ENCODE measurements at places on chromosomes 1 and 21.

- no peak for DNase-seq
Measured at GRCh38 chr1:64184003-64184440, 19.4 kb upstream of the UBE2U start.

- no peak for DNase-seq
Measured at GRCh38 chr1:161198194-161198896, 509 bp downstream of the ADAMTS4 start.

- DNase-seq: no peak
Measured at GRCh38 chr21:32364387-32364786, 28.4 kb downstream of the URB1 start.

- no peak for DNase-seq
Measured at GRCh38 chr1:32536117-32536516, 3.1 kb upstream of the ZBTB8A start.

DNA sequence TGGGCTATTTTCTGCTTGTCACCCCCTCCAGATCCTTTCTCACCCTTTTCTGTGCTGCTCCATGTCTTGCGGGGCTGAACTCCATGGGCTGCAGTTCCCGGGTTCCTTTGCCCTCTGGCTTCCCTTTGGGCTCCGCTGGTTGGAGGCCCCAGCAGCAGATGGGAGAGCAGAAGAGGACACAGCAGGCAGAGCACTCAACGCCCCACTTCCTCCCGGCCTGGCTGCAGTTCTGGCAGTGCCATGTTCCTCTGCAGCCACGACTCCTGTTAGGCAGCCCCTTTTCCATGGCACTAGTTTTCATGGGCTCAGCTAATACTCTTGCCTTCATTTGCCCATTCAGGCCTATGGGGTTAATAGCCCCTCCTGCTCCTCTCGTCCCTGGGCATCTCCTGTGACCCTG, 127.1 kb downstream of the TENT5C start:
- no peak for DNase-seq

DNA sequence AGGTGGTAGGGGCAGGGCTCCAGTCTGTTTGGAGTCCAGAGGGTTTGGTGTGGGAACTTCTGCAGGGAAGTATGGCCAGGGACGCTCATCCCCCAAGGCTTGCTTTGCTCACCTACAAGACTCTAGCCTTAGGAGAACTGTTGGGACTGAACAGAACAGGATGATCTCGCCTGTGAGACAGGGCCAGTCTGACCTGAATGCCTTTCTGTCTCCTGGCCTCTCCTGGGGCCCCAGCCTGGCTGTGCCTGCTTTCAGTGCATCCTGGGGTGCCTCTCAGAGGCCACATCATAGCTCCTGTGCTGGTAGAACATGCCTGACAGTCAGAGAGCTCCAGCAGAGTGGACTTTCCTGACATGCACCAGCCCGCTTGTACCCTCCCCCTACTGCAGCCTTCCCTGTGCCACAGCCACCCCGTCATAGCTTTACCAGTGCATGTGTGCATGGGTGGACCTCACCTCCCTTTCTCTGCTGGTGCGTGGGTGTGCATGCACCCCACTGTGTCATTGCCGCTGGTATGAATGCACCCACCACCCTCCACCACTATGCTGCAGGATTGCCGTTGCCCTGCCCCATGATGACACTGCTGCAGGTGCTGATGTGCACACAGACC, 165.8 kb downstream of the GIPC2 start:
- no peak for DNase-seq

DNA sequence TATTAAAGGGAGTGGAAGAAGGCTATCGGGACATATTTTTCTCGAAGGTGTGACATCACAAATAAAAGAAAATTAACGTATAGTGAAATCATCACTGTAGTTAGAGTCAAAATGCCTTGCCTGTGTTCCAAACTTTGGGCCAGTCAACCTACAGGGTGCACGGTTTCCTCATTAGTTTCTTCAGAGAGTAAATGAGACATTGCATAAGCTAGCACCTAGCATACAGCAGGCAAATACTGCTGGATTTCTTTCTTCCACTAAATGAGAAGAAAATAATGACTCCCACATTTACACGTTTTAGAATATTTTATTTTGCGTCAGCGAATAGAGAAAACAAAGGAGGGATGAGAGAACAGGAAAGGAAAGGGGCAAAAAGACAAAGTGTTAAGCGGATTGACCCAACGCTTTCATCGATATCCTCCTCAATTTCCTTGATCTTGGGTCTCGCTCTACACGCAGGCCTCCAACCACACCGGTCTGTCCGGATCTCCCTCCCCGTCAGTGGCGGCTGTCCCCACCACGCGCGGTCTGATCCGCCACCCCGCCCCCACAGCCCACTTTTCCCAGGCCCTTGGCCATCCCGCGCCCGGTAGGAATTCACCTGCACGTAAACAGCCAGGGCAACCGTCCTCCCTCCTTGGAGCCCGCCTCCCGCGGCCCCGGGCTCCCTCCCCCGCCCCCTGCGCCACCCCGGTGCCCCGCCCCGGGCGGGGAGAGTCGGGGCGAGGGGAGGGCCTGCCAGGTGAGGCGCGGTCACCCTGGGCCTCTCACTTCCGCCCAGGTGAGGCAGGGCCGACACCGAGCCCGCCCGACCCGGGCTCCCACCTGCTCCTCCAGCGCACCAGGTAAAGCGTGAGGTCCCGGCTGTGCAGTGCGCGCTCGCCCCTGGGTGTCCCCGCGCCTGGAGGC, at the start of gene PATJ:
Gene PATJ (plus strand): TSS at position 770 of the 909 bp plus-strand sequence. CDS start 20,413 bp downstream, outside the sequence.
- DNase-seq: peak; percentile 63

- no peak for DNase-seq
Measured at GRCh38 chr1:15685820-15686219, 1.7 kb downstream of the PLEKHM2 start.

GRCh38 chr1:9793291-9793690, 30.5 kb downstream of the CLSTN1 start:
- DNase-seq: no peak

Data from naive B cell (primary cell).